Hypothalamus (tissue), 51 donors: ENCODE measurements at places on chromosomes 5 and 9.

- DNase-seq = no peak
Measured at GRCh38 chr5:159833846-159834245, 82.4 kb upstream of the ADRA1B start.

DNA sequence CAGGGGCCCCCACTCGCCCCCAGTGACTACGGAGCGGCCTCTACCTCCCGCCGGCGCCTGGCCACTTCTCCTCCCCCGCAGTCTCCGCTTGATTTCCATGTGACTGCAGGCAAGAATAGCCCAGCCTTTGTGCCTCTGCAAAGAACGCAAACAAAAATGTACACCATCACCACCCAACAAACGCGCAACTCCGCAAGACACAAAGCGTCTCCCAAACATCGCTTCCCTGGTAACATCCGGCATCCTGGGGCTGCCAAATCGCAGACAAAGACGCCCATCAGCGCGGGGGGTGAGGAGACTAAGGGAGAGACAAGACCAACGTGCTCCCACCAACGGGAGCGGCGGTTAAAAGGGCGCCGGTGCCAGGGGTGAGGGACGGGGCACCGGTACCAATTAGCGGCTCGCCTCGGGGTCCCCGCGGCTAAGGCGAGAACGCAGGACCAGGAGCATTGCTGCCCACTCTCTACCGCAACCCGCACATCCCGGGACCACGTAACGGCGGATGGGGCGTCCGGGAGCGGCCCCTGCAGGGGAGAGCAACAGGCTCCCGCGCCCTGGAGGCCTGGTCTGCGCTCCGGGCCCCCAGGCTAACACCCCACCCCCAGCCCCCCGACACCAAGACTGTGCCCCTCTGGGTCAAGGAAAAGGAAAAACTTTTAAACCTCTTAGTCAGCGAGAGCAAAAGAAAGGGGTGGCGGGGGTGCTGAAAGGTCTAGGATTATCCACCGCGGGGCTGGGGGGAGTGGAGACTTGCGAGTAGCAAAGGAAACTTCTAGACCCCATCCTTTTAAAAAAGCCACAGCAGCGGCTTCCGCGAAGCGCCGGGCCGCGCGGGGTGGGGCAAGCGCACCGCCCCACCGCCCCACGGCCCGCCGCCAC, 885 bp downstream of the MPDZ start:
- peak; percentile 63 for DNase-seq

- no peak for DNase-seq
Measured at GRCh38 chr9:84137968-84138367, 157.4 kb downstream of the RMI1 start.

DNA sequence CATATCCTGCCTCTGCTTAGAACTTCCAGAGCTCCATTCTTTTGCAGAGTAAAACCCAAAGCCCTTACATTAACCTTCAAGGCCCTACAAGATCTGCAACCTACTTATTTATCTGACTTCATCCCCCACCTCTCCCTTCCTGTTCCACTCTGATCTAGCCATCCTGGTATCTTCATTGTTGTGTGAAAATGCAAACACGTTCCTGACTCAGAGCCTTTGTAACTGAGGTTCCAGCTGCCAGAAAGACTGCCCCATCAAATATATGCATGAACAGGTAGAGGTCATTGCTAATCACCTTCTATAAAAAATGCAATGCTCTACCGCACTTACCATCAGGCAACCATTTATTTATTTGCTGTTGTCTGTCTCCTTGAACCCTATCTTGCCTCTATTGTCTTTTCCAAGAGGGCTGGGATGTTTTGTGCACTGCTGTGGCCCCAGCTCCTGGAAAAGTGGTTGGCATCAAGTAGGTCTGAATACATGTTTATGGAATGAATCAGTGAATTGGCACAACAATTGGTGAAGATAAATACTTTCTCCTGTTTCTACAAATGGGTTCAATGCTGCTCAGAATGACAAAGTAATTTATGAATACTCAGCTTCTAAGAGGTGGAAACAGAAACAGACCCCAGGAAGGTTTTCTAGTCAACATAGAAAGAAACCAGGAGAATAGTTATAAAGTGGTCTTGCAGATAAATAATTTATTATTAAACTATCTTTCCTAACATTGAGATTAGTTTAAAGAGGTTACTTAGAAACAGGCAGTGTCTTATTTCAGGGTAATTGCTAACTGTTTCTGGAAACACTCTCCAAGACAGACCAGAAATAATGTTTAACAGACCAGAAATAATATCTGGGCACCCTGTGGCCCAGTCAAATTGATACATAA, 230.6 kb upstream of the CD180 start:
- no peak for DNase-seq

GRCh38 chr5:54009357-54009756, 301.0 kb downstream of the ARL15 start:
- no peak for DNase-seq

- no peak for DNase-seq
Measured at GRCh38 chr9:109776391-109776790, 3.6 kb upstream of the PALM2AKAP2 start.

DNA sequence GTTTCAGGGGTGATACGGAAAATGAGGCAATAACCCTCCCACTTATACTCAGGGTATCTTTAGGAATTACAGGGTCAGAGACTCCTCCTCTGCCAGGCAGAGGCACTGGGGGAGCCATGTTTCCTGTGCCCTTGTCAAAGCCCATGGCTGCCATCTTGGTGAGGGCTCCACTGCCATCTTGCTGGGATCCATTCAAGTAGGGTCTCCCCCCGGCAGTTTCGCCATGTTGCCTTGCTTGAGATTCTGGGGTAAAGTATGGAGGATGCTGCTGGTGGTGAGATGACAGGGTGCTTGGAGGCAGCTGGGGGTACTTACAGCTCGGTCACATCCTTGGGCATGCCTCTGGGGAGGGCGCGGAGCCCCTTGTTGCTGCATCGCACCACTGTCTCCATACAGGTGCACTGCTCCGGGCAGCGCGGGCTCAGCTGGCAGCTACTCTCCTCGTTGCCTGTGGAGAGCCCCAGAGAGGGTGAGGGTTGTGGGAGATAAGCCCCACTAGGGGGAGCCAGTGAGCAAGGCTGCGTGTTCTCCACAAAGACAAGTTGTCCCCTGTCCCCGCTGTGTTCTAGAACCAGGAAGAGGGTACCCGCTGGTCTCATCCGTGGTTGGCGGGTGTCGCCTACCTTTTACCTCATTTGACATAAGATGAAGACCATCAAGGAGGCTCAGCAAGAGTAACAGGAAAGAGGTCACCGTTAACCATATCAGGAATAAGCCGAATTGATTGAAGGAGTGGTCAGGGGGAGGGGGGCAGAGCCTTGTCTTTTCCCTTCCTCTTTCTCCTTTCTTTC, 169.0 kb upstream of the PANK3 start:
- peak; percentile 17 for DNase-seq

DNA sequence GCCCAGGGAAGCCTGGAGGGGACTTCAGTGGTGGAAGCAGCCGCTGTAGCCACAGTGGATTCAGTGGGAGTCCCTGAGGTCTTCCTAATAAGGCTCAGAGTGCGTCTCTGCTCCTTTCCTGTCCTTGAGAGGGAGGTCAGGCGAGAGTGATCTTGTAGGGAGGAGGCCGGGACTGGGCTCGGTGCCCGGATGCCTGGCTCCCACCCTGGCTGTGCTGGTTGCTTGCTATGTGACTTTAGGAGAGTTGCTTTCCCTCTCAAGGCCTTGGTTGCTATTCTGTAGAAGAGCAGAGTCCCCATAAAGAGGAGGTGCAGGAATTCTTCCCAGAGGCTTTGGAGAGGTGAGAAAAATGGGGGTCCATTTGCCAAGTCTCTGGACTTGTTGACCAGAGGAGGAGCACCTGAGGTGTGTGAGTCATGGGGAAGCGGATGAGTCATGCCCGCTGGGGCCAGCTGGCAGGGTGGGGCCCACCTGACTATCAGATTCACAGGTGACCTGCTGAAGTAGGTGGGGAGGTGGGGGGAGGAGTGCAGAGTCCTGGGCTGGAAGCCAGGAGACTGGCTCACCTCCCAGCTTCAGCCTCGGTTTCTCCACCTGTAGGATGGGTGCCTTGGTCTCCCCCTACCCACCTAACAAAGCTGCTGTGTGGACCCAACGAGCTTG, 13.8 kb downstream of the GSN start:
- peak; percentile 53 for DNase-seq

- DNase-seq = no peak
Measured at GRCh38 chr9:134818591-134818990, 62.0 kb upstream of the FCN2 start.

GRCh38 chr5:88207575-88207974, 61.1 kb downstream of the TMEM161B start:
- no peak for DNase-seq

- DNase-seq = no peak
Measured at GRCh38 chr5:62373382-62373781, 30.3 kb downstream of the DIMT1 start.

DNA sequence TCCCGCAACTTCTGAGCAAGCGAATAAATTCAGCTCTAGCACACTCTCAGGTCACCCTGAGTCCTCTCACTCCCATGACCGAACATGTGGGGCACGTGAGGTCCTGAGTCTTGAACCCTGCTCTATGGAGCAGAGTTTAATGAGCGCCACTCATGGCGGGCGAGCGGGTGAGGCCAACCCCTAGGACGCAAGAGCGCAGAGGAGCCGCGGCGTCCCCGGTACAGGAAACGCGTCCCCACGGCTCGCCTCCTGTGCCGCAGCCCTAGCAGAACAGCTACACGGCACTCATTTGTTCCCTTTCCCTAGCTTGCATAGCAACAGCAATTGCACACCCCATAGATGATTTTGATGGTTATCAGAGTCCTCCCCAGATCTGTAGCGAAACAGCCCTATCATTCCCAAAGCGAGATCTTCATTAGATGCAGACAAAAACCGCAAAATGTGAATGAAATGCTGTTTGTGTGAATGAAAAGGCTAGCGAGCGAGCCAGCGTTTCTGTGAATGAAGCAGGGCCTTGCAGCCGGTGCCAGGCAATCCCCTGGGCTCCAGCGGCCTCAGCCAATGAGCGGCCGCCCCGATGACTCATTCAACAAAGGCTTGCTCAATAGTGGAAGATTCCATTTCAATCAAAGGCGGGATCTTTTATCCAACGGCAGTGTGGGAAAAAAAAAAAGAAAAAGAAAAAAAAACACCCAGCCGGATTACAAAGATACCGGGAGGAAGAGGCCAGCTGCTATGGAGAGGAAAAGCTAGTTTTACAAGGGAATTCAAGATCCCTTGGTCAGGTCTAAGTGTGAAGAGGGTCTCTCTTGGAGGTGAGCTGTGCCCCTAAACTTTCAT, 1.5 kb upstream of the SHC3 start:
- peak; percentile 91 for DNase-seq

- DNase-seq = no peak
Measured at GRCh38 chr5:103262422-103262871, 3.9 kb downstream of the MACIR start.

- no peak for DNase-seq
Measured at GRCh38 chr5:37063739-37064138, 185.4 kb downstream of the CPLANE1 start.

GRCh38 chr9:136239983-136240330, 5.7 kb downstream of the QSOX2 start:
- DNase-seq = no peak

DNA sequence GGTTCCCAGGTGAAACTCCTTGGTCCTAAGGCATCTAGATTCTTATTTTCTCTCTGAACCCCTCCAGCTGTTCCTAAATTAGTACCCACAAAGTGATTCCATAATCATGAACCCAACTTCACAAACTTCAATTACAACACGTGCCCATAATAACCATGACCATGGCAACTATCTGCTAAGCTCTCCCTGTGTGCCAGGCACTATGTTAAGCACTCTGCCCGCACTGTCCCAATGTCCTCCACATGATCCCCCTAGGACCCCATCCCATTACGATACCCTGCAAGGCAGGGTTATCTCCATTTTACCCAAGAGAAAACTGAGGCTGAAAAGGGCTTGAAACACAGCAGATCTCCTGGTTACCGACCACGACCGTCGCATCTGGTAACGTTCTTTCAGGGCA, 25.3 kb upstream of the ZNF622 start:
- DNase-seq = no peak

DNA sequence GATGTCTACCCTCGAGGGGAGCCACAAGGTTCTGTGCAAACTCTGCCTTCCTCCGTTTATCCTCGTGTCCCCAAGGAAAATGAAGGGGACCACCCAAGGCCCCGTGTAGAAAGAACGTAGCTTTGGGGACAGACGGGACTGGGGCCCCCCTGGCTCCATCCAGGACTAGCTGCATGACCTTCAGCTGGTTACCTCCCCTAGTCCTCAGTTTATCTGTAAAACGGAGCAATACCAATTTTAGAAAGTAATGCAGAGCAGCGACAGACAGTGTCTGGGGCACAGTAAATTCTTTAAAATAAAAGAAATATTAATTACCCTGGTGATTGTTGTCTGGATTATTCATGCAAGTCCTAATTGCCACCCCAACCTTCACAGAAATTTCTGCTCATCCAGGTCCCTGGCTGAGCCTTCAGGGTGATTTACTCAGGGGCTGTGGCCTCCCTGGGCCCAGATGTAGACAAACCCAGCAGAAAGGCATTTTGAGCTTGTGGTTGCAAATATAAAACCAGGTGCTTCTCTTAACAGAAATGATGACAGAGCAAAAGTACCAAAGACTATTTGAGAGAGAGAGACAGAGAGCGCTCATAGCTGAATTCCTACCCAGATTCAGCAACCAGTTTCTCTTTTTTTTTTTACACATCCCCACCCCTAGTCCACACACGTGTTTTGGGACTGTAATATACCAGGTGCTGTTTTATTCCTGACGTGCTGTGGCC, 155.1 kb upstream of the SMIM23 start:
- no peak for DNase-seq

GRCh38 chr5:8516356-8516755, 647.4 kb downstream of the MTRR start:
- no peak for DNase-seq

DNA sequence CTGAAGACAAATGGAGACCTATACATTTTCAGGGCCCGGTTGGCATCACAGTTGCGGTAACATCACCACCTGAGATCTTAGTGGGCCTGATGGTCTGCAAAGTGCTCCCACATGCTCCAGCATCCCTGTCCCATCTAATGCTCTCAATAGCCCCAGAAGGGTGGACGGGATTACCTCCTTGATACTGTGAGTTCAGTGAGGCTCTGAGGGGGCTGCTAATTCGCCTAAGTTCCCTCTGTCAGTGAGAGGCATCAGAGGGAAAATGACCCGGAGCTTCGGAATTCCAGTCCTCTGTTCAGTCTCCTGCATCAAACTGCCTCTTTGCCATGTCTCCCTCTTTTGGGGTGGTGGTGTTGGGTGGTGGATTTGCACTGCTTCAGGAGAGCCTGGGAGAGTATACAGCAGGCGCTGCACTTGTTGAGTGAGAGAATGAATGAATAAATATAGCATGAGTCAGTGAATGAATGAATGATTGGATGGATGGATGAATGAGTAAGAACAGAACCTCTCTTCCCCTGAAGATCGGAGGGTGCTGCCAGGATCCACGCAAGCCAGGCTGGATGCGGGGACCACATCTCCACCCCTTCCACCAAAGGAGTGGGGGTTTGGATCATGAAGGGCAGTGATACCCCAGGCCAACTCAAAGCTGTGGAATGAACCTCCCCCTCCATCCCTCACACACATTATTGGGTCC, 141.0 kb downstream of the GABBR2 start:
- DNase-seq = no peak

DNA sequence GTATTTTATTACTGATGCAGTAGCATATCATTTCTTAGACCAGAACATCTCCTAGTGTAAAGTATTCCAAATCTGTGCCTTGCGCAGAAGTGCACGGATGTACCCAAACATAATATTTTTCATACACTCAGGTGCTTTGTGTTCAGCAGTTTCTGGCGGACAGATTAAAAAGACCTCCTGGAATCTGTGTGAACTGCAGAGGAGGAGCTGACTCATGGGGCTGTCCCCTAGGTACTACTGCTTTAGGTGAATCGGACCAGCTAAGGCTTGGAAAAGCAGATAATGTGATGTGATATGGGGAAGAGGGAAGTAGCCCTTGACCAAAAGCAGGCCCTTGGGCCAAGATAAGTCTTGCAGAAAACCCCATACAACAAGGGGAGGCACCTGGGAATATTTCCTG, 310.1 kb downstream of the PLK2 start:
- DNase-seq = no peak
